ENCODE measurements at places on chromosomes 3 and 15.

GRCh38 chr3:154552338-154552737 lies 122.3 kb upstream of the GPR149 start:
- peak; percentile 19 for DNase-seq

DNA sequence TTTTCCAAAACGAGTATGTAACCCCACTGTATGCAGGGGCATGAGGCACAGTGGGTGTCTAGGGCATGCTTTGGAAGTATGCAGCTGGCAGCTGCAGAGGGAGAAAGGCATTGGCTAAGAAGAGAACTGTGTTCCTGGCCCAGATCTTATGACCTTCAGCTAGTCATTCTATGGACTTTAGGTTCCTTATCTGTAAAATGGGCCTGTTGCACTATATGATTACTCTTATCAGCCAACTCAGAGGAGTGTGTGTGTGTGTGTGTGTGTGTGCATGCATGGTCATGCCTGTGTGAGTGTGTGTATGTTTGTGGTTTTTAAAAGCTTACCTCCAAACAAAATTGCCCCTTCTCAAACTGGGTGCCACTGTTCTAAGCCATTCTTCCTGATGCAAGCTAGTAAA lies 27.4 kb upstream of the CHST2 start:
- no peak for DNase-seq

- DNase-seq: no peak
These were observed 431.6 kb upstream of the RASGRP1 start for GRCh38 chr15:38996111-38996631.

GRCh38 chr3:128923576-128923975 lies 44.2 kb downstream of the ACAD9 start:
- DNase-seq: no peak

DNA sequence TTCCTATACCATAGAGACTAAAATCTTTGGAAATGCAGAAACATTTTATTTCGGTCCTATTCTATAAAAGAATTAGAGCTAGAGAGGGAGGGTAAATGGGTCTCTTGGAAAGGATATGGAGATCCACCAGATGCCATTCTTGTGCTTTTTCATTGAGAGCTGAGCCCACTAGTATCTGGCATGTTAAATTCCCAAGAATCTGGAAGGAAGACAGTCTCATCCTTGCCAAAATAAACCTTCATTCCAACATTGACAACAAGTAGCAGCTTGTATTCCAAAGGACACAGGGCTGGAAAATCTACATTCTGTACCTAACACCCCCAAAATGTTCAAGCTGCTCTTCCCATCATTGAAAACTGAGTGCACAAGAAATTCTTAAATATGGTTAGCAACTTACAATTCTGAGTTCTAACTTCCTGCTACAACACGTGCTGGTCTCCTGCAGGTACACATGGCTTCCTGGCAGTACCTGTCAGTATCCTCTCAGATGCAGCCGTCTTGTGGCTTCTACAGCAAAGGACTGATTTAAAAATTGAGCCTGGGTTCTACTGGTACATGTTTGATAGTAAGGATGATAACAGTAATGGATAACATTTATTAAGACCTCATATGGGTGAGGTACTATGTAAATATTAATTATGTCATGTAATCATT lies 348.1 kb downstream of the SV2B start:
- DNase-seq: no peak

DNA sequence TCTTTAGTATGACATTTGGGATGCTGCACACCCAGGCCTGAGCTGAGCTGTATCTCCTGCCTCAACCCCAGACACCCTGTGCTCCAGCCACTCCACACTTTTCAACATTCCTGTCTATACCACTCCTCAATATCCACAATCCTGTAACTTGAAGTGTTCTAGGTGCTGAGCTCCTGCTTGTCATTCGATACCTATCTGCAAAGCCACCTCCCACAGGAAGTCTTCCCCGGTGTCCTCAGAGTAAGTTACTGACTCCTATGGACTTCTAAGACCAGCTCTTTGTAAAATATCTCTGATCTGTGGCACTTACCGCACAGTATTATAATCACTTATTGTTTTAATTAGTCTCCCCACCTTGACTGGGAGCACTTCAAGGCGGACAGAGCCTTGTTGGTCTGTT lies 1.2 kb upstream of the CAV3 start:
- DNase-seq: no peak

GRCh38 chr3:184795522-184796190 lies 16.3 kb upstream of the VPS8 start:
- no peak for DNase-seq

DNA sequence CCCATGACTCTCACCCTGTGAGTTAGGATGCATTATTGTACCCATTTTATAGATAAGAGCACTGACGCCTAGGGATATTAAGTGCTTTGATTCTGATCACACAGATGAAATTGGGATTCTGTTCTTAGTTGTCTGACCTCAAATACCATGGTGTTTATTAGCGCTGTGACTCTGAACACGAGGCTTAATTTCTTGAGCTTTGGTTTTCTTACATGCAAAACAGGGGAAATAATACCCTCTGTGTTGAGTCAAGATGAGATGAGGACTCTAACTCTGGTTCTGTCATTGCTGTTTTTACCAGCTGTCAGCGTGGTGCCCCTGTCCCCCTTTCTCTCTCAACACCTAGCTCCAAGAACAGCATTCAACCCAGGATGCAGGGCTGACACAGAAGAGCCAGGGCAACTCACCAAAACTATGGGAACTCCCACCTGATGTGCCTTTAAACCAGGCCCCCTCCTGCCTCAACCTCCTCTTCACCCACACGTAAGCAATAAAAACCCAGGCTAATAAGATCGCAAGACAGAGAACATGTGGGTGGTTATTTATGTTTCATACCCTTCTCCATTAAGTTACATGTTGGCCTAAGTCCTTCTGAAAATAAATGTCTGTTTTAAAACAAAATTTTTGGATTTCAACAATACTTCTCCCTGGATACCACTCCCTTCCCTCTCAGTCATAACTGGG lies 100.1 kb upstream of the SPATA12 start:
- no peak for DNase-seq

GRCh38 chr3:11077466-11077865 lies 76.8 kb upstream of the HRH1 start:
- no peak for DNase-seq

DNA sequence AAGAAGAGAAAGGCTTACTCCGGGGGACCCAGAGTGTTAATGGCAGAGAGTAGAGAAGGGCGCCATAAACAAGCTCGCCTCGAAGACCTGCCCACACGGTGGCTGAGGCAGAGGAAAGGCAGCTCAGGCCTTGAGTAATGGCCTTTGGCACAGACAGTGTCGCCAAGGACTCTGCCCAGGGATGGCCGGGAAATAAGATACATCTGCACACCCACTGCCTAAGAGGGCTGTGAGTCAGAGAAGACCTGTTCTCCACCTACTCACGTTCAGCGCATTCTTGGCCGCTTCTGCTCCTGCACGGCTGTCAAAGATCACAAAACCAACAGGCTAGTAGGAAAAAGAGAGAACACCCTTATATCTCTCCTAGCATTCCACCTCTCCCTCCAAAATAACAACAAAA lies 26.2 kb downstream of the RBPMS2 start:
- DNase-seq: no peak

DNA sequence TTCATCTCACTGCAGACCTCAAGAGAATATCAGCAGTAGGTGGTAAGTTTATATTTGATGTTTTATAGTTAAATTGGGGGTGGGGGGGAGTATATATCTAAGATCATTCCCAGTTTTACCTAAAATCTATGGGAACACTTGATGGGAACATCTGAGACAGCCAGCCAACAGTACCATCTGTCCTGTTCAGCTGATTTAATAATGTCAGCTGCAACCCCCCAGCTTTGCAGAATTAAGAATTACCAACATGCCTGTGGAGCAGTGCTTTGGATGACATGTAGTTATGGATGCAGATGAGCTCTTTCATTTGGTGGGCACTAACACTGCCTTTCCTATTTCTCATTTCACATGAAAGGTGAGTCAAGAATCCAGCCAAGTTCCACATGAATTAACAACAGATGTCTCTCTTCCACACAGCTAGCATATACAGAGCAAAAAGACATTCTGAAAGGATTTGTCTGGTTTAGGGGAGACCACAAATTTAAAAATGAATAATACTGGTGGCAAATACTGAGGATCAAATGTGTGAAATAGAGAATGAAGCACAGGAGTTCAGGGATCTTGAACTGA lies 76.2 kb downstream of the SETD5 start:
- no peak for DNase-seq

GRCh38 chr3:59566481-59566975 lies 516.7 kb upstream of the CFAP20DC start:
- no peak for DNase-seq

GRCh38 chr3:148366743-148367410 lies 330.8 kb upstream of the AGTR1 start:
- peak; percentile 93 for DNase-seq

- DNase-seq: peak; percentile 79
These were observed 589.2 kb downstream of the ROBO1 start for GRCh38 chr3:79178471-79179180.

- DNase-seq: no peak
These were observed 337.6 kb downstream of the IL20RB start for GRCh38 chr3:137295336-137295735.

- no peak for DNase-seq
These were observed 113.5 kb downstream of the TNIK start for GRCh38 chr3:171346582-171347300.

DNA sequence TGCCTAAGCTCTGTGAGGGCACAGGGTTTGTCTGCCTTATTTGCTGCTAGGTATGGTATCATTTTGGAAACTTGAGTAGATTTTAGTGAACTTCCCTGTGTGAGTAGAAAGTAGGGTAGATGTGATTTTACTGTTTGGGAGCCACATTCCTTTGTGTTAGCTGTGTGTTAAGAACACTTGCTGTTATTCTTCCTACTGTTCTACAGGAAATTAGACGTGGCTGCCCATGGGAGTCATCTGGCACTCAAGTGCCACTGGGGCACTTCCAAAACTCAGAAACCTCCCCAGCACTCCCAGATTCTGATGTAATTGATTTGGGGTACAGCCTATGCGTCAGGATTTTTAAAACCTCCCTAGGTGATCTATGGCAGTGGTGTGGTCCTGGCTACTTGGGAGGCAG lies 369.9 kb upstream of the C2CD4B start:
- no peak for DNase-seq

DNA sequence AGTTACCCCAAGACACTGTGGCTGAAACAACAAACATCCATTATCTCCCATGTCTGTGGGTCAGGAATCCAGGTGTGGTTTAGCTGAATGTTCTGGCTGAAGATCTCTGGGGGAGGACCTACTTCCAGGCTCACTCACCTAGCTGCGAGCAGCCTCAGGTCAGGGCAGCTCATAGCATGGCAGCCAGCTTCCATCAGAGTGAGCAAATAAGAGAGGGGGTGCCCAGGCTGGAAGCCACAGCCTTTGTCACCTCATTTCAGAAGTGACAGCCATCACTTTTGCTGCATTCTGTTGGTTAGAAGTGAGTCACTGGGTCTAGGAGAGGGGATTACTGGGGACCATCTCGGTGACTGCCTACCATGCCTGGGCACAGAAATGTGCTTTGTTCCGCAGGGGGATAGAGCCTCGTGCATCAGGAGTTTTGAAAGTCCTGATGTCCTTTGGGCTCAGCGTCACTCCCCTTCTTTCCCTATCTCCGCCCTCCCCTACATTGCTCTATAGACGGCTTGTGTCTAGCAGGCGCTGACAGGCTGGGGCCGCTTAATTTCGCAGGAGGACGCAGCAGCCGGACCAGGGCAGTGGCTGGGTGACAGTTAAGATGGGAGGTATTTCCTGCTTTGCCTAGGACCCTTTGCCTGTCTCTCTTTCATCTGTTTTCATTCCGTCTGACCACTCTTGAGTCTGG lies 25.4 kb downstream of the TGM4 start:
- no peak for DNase-seq

DNA sequence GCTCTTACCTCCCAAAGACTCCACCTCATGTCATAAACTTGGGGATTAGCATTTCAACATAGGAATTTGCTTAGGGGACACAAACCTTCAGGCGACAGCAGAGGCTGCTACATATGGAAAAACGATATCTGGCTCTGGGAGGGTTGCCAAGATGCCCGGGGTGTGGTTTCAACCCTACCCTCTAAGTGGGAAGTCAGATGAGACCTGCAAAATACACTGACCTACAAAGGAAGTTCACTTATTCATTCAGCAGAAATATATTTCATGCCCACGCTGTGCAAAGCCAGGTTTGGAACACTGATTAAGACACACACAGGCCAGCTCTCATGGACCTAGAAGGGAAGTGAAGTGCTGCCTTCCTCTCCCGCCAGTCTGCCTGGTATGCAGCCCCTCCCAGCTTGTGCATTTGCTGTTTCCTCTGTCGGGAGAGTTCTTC lies 239.3 kb downstream of the FEZF2 start:
- no peak for DNase-seq

DNA sequence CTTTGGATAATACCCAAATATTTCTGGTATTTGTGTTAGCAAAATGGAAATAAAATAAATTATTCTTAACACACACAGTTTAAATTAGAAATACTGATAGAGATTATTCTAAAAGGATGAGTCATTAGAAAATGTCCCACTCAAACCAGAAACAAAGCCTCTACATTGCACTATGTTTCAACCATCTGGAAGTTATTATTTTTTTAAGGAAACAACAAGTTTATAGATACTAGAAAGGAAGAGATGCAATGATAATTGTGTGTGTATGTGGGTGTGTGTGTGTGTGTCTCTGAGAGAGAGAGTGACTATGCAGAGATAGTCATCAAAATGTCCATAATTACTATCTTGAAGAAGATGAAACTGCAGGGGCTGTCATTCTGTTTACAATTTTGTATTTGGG lies 1340.5 kb downstream of the ROBO1 start:
- no peak for DNase-seq

GRCh38 chr15:40806672-40807027 lies 239 bp upstream of the ZFYVE19 start:
- DNase-seq: peak; percentile 31

DNA sequence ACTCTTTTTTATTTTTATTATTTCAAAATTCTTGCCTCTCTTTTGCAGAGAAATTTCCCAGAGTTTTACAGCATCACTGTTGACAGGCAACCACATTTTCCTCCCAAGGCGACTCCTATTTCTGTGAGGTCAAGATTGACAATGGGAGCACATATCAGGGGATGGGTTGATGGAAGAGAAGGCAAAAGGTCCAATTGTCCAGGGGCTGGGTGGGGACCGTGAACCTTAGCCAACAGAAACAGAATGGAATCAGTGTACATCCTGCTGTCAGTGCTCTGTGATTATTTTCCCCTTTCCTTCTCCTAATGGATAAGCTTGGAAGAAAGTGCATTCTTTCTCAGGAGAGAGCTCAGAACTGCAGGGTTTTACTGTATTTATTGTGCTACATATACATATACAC lies 42.4 kb downstream of the CNTN6 start:
- no peak for DNase-seq

- DNase-seq: no peak
These were observed 39.7 kb upstream of the TM4SF1 start for GRCh38 chr3:149417174-149417573.
